NCI-H1092 (cell line): ENCODE measurements at places on chromosomes 1 and 21.
A peak's percentile ranks its signal among the peaks of the same experiment; 100 is the strongest.

- DNase-seq, result no peak
Measured at GRCh38 chr21:28393279-28393678, 599.4 kb downstream of the LTN1 start.

DNA sequence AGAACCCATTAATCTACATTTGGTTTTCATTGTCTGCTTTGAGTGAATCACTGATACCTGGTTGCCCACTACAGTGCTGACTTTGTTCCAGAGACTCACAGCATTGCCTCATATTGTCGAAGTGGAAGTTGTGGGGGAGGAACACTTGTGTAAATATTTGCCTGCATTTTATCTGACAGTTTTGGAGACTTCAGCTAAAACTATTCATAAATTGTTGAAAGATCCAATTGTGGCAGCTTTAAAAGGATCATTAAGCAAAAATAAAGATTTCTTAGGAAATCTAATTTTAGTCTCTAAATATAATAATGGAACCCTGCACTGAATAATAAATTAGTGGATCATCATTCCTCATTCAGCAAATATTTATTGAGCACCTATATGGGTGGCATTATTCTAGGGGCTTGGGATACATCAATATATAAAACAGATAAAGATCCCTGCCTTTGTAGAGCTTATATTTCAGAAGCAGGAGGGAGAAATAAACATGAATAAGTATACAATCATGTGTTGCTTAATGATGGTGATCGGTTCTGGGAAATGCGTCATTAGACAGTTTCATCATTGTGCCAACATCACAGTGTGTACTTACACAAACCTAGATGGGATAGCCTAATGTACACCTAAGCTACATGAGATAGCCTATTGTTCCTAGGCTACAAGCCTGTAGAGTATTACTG lies 73.5 kb downstream of the OSBPL9 start:
- DNase-seq, result no peak

- peak; percentile 59 for DNase-seq
Measured at GRCh38 chr1:201530741-201531531, 8.0 kb upstream of the NAV1 start.

GRCh38 chr1:39086386-39086785 lies 60.2 kb downstream of the NDUFS5 start:
- DNase-seq, result no peak

- peak; percentile 91 for DNase-seq
Measured at GRCh38 chr1:155093911-155094621, 15.4 kb downstream of the EFNA3 start.

DNA sequence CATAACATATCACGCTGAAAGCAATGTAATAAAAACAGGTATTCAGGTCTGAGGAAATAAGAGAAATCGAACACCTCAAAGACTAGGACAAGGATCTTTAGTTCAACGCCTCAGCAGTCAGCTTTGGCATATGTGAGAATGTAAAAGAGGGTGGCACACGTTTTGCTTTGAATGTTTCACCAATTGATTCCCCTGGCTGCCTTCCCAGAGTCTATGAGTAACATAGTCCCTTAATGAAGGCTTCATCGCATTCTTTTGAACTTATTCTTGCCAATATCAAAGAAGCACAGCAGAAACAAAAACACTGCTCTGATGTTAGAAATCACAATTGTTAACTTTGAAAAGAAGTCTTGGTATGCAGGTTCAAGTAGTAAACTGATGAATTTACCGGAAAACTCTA lies 764.8 kb downstream of the ADGRL2 start:
- DNase-seq, result no peak

- DNase-seq, result no peak
Measured at GRCh38 chr1:244296447-244296846, 155.3 kb downstream of the ADSS2 start.

DNA sequence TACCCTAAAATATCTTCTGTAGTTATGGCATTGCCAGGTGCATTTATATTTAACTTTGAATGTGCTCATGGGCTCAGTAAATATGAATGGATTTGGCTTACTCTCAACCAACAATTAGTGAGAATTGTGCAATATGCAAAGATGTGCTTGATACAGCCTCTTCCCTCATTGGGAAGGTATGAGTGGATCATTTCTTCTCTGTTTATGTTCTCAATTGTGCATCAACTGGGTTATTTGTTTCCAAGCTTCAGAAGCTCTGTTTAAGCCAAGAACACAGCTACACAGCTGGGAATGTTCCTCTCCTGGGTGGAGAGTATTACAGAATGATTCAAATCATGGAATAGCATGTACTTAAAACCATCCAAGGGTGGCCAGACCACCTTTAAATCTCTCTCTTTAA lies 17.6 kb upstream of the MAP1LC3C start:
- DNase-seq, result no peak

DNA sequence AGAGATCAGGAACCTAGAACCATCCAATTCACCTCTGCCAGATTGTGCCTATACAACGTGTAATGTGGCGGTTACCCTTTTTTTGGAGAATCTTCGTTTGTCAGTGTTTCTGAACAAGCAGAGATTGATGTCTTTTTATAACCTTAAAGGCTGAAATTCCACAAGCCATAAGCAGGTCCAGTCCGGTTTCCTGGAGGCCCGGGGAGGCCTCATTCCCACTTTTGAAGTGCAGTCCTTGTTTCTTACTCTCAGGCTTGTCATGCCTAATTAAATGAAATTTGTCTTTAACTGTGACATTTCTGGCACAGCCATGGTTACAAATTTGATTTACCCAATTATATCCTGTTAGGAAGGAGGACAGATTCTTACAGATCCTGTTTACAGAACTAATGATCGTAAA lies 27.8 kb downstream of the ZNF362 start:
- no peak for DNase-seq

GRCh38 chr1:164163289-164163849 lies 395.6 kb upstream of the PBX1 start:
- no peak for DNase-seq

- DNase-seq, result no peak
Measured at GRCh38 chr1:12413664-12414410, 184.0 kb downstream of the VPS13D start.

DNA sequence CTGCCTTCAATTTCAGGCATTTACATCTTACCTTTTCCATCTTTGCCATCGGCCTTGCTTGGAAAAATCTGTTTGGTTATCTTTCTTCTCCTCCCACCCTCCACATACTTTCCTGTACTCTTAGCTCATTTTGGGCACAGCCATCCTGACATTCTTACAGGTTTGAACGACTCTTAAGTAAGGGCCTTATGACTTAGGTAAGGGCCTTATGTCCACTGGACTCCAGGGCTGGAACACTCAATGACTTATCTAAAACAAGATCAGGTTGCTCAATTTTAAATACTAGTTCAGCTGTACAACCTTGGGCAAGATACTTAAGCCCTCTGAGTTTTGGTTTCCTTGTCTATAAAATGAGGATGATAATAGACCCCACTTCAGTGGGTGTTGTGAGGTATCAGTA lies 40.9 kb downstream of the C1orf21 start:
- no peak for DNase-seq

GRCh38 chr1:2523891-2524609 lies 2.3 kb downstream of the PANK4 start:
- DNase-seq, result no peak

DNA sequence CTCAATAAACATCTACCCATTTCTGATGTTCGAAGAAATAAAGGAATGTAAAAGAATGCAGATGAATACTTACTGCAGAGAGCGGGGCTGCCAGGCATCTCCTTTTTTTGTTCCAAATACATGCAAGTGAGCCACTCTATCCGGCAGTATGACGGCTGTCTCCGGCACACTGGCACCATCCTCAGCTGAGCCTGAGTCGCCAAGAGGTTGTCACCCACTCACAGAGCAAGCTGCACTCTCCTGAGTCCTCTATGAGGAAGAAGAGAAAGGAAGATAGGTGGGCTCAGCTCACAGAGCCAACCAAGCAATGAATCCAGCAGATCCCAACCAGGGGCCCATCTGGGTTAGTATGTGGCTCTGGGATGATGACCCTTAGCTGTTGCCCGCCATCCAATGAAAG lies 65.3 kb downstream of the CD46 start:
- no peak for DNase-seq

GRCh38 chr1:160781914-160782689 lies 13.9 kb upstream of the LY9 start:
- no peak for DNase-seq

DNA sequence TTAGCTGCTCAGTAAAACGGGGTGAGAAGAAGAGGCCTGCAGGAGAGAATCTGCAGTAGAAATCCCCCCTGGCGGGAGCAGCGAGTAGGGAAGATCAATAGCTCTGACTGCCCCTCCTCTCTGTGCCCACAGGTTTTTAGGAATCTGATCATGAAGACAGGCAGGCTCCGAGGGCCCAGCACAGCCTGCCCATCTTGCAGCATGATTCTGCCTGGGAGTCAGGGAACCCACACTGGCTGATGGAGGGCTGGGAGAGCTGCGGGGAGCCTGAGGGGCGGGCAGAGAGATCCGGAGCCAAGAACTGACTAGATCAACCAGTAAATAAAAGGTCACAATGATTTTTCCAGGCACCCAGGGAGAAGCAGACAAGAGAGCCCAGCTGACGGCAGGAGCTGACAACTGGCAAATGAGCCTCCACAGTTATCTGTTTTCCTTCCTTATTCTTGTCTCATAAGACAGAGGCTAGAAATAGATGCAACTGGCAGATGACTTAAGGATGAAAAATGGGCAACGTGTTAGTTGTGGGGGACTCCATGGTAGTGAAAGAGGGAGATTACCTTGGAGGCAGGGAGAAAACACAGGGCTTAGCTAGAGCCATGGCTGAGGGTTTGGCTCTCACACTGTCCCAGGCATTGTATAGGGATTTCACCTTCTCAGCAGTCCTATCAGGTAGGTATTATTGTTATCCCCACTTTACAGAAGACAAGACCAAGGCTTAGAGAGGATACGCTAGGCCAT lies 116.2 kb downstream of the PLXNA2 start:
- DNase-seq, result no peak

DNA sequence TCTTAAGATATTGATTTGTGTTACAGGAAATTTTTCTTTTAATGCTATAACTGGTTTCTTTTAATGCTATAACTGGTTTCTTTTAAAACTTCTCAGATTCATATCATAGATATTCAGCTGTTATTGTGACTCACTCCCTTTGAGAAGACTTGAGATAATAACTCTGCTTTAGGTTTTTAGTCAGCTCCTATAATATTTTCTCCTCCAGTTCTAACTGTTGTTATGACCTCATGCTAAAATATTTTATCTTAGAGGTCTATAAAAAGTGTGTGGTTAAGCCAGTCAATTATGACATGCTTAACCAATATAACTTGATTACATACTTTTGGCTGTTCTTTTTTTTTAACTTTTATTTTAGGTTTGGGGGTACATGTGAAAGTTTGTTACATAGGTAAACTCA lies 280.2 kb downstream of the PTGER3 start:
- no peak for DNase-seq

GRCh38 chr1:101166583-101167120 lies 70.2 kb upstream of the S1PR1 start:
- DNase-seq, result no peak
